ENCODE measurements at places on chromosomes 7 and 10.

GRCh38 chr7:136074843-136075242 lies 97.7 kb upstream of the MTPN start:
- DNase-seq, result no peak

GRCh38 chr10:29343607-29344038 lies 54.8 kb downstream of the LYZL1 start:
- no peak for DNase-seq

DNA sequence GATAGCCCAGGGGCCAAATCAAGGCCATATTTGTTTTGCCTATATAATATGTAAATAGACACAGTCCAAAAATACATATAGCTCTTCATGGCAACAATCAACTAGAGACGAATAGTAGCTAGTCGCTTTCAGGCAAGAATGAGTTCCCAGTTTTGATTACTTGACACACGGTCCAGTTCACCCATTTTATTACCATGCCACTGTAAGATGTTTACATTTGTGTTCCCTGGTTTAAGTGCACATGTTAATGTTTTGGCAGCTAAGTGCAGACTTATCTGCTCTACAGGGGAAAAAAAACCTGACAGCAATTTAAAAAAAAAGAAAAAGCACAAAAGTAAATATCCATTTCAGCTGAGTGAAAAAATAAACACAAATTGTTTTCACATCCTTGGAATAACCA lies 213.1 kb downstream of the TPK1 start:
- no peak for DNase-seq

- no peak for DNase-seq
Measured at GRCh38 chr10:1961989-1962388, 224.7 kb upstream of the ADARB2 start.

GRCh38 chr10:78952030-78952429 lies 116.7 kb upstream of the ZMIZ1 start:
- no peak for DNase-seq

DNA sequence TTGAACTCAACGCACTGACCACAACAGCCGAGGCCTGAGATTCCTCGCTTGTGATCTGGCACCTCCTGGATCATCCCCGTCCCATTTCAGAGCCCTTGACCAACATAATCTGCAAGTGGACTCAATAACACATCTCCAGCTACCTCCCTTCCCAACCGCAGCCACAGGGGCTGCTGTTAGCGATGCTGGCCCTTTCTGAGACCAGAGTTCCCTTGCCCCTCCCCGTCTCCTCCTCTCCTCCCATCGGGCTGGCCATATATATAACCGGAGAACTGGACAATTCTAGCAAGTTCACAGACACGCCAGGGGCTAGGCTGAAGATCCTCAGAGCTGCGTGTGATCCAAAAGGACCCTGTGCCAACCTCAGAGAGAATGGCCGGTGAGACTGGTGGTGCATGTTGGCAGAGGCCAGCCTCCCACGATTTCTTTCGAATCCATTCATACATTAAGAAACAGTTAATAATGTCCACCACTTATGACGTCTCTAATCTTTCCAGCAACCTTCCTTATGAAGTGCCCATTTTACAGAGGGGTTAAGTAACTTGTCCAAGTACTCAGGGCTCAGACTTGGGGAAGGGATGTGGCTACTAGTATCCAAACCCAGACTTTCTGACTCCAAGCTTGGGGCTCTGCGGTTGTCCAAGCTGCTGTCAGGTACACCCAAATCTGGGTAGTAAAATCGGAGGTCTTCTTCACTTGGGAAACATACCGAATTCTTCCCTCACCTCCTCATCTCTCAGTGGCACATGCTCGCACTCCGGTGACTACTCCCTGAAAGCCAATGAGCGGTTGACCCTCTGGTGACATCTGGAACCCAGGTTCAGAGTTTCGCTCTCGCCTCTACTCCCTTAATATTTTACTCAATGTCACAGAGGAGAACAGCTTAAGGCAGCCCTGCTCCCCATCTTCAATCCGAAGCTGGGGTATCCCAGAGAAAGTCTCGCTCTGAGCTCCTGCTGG lies 11.2 kb upstream of the FEZF1 start:
- no peak for DNase-seq

DNA sequence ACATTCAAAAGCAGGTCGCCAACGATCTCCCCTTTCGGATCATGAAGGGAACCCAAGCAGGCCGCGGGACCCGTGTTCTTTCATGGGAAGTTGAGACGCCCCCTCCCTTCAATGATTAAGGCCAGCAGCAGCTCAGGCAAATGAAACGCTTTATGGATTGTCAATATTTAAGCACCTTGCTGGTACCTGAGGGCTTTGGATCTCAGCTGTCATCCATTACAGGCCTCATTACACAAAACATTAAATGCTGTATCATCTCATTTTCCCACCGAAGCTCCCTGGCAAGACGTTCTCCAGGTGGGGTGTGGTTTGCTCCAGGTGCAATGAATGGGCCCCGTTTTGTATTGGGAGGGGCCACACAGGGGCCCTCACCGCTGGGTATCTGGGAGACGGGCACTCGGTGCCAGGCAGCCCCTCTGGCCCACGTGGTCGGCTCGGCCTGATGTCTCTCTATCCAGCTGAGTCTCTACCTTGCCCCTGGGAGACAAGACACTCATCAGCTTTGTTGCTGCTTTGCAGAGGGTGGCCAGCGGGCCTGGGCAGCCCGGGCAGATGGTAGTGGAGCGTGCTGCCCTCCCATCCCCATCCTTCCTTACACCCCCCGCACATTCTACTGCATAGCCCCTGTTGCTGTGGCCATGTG lies 456.1 kb upstream of the FOXK1 start:
- DNase-seq, result no peak

DNA sequence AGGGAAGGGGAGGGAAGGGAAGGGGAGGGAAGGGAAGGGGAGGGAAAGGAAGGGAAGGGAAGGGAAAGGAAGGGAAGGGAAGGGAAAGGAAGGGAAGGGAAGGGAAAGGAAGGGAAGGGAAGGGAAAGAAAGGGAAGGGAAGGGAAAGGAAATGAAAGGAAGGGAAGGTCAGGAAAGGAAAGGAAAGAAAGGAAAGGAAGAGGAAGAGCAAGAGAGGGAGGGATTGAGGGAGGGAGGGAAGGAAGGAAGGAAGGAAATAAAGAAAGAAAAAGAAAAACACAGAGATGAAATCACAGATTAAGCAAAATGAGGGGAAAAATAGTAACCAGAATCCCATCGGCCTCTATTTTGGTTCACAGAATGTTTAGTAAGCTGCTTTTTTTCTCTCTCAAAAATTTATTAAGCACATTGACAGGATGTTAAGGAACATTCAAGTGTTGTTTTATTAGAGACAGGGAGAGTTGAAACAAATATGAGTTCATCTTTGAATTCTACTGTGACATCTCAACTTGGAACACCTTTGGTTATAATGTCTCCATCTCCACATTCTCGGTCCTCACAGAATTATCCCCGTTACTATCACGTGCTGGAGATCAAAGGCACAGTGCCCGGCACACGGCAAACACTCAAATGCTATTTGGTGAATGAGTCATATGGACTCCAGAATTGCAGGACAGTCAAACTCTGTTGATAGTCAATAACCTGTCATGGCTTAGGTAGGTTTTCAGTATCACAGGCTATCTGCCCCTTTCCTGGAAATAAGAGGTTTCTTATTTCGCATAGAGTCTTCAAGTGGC lies 52.4 kb downstream of the ABCB1 start:
- no peak for DNase-seq

DNA sequence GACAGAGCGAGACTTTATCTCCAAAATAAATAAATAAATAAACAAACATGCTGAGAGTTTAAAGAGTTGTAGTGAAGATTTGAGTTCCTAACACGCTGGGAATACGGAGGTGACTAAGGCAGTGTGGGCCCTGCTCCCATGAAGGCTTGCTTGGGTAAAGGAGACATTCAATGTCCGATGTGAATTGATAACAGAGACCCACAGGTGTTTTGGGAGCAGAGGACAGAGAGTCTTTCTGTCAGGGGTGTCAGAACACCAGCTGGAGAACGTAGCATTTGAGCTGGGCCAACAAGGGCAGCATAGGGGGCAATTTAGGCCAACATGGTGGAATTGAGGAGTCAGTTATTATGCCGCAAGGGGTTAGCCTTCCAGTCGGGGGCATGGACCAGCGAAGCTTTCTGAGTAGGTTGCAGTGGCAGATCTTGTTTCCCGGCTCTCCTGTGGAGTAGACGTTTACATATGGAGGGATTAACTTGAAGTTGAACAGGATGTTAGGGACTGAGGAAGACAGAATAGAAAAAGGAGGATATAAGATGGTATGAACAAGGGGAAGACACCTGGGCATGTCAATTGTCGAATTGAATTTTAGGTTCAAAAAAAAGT lies 5.6 kb downstream of the PROSER2 start:
- DNase-seq, result no peak

DNA sequence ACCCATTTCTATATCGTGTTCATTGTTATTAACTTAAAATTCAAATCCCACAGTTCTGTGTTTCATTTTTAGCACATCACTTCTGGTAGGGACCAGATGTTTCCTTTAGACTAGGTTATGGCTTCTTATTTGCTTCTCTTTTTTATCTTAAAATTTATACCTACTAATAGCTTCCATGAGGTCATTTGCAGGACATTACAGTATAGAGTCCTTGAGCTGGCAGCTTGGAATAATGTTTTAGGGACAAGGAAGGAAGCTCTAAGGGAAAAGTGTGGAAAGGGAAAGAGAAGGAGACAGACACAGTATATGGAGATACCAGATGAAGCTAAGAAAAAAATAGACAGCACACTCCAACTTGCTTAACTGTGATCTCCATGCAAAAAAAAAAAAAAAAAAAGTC lies 48.8 kb upstream of the CD36 start:
- DNase-seq, result no peak

- no peak for DNase-seq
Measured at GRCh38 chr10:116163333-116164131, 109.5 kb downstream of the GFRA1 start.

GRCh38 chr10:80484243-80484642 lies 30.1 kb downstream of the TSPAN14 start:
- no peak for DNase-seq

- DNase-seq, result peak; percentile 97
Measured at GRCh38 chr7:46385662-46386309, 464.7 kb upstream of the IGFBP3 start.

- no peak for DNase-seq
Measured at GRCh38 chr7:157279741-157280215, 57.0 kb upstream of the DNAJB6 start.

DNA sequence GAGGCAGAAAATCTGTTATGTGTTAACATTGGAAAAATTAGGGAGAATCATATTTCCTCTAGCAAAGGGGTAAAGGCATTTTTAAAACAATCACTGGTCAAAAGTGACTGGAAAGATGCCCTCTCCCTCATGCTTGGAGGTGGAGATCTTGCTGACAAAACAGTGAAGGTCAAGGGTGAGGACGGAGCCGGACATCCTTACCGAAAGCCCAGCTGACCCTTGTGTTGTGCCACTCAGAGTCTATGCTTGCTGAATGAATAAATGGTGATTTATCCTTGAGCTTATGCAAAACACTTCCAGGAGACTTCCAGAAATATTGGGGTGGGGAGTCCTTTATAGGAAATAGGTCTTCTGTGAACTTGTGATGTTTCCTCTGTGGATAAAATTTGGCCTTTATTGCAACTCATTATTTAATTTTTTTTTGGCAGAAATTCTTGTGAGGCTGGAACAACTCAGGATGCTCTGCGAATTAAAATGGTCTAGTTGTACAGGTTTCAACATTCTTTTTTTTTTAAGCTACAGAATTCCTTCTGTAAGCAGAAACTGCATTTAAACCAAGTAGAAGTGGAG lies 28.3 kb upstream of the ELMO1 start:
- no peak for DNase-seq

DNA sequence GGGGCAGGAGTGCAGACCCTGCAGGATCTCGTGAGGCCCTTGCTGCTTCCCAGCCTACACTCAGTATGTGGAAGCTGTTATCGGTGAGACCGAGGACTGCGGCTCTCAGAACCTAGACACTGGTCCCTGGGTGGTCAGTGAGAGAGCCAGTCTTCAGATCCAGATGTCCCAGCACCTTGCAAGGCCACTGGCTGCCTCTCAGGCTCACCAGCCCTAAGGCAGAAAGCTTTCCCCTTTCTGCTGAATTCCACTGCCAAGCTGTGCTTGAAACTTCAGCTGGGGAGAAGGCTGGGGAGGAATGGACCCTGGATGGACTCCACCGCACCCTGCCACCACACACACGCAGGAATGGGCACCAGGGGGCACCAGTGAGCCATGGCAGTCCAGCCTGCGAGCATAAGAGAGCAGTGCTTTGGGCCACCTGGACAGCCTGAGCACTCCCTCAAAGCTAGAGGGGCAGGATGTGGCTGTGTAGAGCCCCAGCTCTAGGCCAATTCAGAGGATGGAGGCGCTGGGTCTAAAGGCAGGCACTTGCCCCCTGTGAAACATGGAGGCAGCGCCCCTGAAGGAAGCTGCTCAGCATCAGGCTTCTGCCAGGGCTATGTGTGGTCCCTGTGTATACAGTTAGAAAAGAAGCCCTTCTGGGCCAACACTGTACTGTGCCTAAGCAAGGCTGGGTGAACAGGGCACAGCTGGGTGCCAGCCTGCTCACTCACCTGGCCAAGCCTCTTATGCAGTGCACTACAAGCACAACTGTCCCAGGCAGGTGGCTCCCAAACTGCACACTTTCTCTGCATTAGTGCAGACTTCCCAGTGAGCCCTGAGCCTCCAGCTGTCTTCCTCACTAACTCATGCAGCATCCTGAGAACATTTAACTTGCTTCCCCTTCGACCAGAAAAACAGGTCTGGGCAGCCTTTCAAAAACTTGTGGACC lies 21.6 kb downstream of the TMEM72 start:
- peak; percentile 31 for DNase-seq

DNA sequence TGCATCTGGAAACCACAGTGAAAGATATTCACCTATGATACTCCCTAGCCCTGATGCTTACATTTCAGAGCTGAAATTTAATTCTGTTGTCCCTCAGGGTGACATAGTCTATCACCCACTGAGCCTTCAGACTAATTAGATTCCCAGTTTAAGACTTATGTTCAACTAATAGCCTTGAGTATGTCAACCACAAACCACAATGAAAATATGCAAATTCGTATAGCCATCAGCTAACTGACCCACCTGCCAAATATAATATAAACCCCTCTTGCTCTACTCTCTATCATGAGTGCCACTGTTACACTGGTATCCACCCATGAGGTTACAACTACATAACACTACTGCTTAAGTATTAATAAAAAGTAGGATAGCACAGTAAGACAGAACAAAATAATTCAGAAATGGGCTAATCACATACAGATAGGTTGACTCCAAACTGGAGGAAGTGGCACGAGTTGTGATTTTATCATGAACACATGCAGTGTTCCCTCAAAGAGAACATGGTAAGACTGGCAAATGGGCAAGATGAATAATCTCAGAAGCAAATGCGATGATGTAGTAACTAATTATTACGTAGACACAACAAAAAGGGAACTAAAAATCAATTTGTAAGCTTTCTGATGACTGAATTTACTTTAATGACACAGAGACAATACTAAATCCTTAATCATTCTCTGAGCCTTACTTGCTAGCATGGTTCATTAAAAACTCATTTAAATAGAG lies 290.6 kb downstream of the PARD3 start:
- DNase-seq, result no peak

- no peak for DNase-seq
Measured at GRCh38 chr10:95168694-95169093, 25.3 kb upstream of the ACSM6 start.

DNA sequence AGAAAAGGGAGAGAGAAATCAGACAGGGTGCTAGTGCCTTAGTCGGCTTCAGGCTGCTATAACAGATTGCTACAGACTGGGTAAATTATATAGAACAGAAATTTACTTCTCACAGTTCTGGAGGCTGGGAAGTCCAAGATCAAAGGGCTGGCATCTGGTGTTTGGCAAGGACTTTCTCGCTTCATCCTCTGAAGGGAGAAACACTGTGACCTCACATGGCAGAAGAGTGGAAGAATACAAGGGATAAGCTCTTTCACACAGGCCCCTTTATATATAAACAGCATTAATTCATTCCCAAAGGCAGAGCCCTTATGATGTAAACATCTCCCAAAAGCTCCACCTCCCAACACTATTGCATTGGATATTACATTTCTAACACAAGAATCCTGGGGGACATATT lies 235.5 kb upstream of the INHBA start:
- no peak for DNase-seq
